WTC11 (cell line): ENCODE measurements at places on chromosomes 11 and 22. TPM values are rescaled to one million over a fixed set of nuclear protein-coding genes. Genes with fewer than 3 reads are reported as not detected.

MYOD1 gene
- total RNA-seq, result not detected in 3 replicates

MGAT3 gene
- total RNA-seq, result 10.3 to 11.4 TPM (median 11.4 TPM) in 3 replicates

ANGPTL5 gene
- total RNA-seq, result not detected in 3 replicates

GATD1 gene
- 81.9 to 87.6 TPM (median 87.5 TPM) in 3 replicates for total RNA-seq

SHANK2 gene
- 57.5 to 69.3 TPM (median 64.8 TPM) in 3 replicates for total RNA-seq

DNA sequence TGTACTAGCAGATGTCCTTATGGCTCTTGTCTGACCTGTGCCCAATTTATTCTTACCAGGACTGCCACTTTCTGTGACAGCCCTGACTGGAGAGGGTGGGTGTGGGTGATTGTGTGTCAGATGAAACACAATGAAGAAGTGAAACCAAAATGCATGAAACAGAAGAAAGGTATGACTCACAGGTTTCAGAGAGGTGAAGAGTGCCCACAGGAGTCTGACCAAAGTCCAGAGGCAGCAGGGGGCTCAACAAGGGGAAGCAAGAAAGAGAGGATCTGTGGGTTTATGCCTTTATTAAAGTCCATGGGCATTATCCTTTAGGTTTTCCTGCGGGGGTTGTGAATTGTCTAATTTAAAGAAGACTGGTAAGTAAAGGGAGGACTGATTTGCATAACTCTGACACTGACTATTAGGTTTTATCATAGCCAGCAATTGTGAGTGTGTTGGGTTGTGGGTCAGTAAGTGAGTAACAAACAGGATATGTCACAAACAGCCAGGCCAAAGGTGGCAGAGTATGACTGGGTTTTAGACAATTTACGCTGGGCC is 3.9 kb upstream of the OR4C6 start:
- DNase-seq, result no peak

- DNase-seq, result no peak
These were observed 9.8 kb downstream of the LRRC55 start for GRCh38 chr11:57191311-57192219.

DNA sequence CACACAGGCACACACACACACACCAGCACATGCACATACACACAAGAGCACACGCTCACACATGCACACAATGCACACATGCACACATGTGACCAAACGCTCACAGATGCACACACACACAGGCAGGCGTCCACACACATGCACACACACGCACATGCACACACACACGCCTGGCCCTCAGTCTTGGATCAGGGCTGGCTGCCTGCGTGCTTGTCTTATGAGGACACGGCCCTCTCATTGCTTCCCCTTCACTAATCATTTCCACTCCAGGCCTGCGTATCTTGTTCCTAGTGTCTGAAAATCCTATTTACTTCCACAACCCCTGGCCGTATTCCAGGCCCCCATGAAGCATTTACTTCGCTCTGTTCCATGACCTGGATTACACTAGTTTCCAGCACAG is 740.5 kb downstream of the BRD1 start:
- no peak for DNase-seq

DNA sequence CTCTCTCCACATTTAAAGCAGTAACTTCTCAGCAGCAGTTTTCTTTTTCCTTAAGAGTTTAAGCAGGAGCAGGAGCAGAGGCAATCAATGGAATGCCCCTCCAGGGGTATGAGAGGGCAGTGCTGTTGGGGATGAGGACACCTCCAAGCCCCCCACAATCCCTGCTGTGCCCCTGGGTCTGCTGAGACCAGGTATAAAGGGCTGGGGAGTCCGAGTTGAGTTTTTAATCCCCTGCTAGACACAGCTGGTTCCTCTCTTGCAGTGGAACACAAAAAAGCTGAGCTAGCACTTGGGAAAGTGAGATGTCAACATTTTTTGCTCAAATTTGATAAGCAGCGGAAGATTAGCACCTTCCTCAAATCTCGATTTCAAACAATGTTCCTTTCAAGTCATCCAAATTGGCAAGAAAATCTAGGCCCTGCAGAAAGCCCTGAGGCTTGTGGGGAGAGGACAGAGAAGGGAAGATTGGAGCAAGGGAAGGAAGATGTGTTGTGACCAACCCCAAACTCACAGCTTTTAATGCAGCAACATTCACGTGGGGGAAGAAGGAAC is 581.9 kb downstream of the SOX6 start:
- DNase-seq, result no peak

- DNase-seq, result no peak
These were observed 1955.1 kb upstream of the RAG2 start for GRCh38 chr11:38553148-38553547.

DNA sequence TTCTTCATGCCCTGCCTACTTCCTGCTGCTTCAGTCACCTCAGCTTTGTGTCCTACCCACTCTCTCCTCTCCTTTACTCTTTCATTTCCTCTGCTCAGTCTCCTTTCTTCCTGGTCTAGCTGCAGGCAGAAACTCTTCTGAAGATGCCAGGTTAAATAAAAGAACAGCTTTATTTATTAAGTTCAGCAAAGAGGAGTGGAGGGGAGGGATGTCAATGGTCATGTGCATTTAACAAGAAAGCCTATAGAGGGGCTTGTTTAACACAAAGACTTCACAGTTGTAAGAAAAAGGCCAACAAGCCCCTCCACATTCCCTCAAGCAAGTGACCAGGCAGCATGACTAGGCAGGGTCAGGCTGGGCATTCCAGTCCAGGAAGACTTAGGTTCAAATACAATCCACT is 609.2 kb downstream of the INSC start:
- DNase-seq, result no peak

- DNase-seq, result no peak
These were observed 7.0 kb downstream of the HPS5 start for GRCh38 chr11:18314784-18315523.

- no peak for DNase-seq
These were observed 29.2 kb downstream of the INCENP start for GRCh38 chr11:62153087-62153395.
